Smooth muscle cell of the coronary artery (primary cell): ENCODE measurements at places on chromosomes 11 and 22. TPM values are rescaled to one million over a fixed set of nuclear protein-coding genes. Genes with fewer than 3 reads are reported as not detected.

The TRIM51G gene
- total RNA-seq: not detected in 2 replicates

The GAS2L1 gene
- 5.9 TPM in 2 replicates for total RNA-seq

The ZPR1 gene
- total RNA-seq: 22.5 and 53.5 TPM in 2 replicates

The NPAS4 gene
- total RNA-seq: not detected in 2 replicates

The MEN1 gene
- 11.1 and 11.3 TPM in 2 replicates for total RNA-seq
